Activated naive CD8-positive, alpha-beta T cell treated with anti-CD3 and anti-CD28 coated beads for 36 hours (primary cell): ENCODE measurements at places on chromosomes 12 and 14.

GRCh38 chr12:56571121-56571520, 49.5 kb downstream of the RBMS2 start:
- no peak for DNase-seq

GRCh38 chr14:53151523-53152183, 1.5 kb downstream of the DDHD1 start:
- DNase-seq: peak; percentile 44

DNA sequence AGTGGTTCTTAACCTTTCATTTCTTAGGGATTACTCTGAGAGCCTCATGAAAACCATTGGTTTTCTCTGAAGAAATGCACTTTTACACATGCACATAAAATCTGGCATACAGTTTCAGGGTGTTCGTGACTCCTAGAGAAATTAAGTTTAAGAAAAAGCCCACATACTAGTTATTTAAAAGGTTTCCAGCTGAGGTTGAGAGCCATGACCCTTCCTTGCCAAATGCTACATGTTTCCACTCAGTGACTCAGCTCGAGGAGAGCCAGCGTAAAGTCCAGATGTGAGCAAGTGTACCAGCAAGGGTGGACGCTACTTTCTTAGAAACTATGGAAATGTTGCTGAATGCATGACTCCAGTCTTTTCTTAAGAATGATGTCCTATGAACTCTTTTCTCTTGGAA, 42.7 kb upstream of the FLRT2 start:
- no peak for DNase-seq

GRCh38 chr14:44370727-44371126, 136.4 kb downstream of the FSCB start:
- no peak for DNase-seq

- no peak for DNase-seq
These were observed 103.8 kb downstream of the SLC16A7 start for GRCh38 chr12:59699421-59700152.

- no peak for DNase-seq
These were observed 85.3 kb downstream of the SLC25A47 start for GRCh38 chr14:100408350-100409002.

- peak; percentile 21 for DNase-seq
These were observed 36.4 kb downstream of the NFKBIA start for GRCh38 chr14:35368139-35368460.

- no peak for DNase-seq
These were observed 8.8 kb downstream of the DHRS2 start for GRCh38 chr14:23644919-23645336.

GRCh38 chr14:90905531-90905930, 89.3 kb upstream of the TTC7B start:
- DNase-seq: no peak

GRCh38 chr12:91373086-91373485, 190.5 kb upstream of the DCN start:
- no peak for DNase-seq

- no peak for DNase-seq
These were observed 255.9 kb downstream of the MSRB3 start for GRCh38 chr12:65534238-65534841.

DNA sequence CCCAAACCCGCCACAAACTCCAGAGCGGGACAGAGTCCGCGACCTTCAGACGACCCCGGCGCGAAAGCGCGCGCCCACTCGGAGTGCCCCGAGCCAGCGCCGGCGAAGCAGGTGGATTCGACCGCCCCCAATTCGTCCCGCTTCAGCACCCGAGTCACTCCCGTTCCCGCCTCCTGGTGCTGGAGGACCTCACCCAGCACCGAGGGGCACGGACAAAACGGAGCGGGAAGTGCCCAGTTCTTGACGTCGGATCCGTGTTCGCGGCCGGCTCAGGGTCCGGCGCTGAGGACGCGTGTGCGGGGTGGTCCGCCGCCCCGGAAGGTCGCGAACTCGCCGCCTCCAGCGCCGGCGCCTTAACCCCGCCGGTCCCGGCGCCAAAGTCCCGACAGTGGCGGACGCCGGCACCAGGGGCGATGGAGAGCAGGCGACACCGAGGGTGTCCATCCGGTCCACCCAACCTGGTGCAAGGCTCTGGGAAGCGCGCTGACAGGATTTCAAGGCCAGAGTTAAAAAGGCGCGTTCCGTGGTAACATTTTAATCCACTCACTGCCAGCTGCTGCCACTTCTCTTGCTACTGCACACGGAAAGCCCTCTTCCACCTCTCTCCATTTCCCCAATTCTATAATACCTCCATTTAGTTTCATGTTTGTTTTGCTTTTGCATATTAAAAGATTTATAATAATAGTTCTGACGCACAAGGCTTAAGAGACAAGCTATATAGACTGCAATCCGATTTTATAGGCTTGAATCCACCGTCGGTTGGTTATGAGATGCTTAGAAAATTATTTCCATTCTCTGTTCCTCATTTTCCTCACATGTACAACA, 240.0 kb upstream of the CPNE8 start:
- DNase-seq: peak; percentile 46

DNA sequence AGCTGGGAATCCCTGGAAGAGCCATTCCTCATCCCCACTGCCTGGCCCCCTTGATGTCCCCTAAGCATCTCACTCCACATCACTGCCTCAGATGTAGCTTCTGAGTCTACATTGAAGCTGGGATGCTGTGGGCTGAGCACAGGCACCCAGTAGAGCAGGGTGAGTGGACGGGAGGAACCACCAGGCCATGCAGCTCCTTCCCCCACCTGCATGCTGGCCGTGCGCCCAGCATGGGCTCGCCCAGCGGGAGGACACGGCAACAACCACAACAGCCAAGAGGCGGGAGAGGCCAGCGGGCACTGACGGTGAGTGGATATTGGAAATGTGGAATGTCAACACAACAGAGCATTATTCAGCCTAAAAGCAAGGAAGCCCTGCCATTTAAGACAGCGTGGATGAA, 310.9 kb downstream of the ADGRD1 start:
- DNase-seq: no peak

DNA sequence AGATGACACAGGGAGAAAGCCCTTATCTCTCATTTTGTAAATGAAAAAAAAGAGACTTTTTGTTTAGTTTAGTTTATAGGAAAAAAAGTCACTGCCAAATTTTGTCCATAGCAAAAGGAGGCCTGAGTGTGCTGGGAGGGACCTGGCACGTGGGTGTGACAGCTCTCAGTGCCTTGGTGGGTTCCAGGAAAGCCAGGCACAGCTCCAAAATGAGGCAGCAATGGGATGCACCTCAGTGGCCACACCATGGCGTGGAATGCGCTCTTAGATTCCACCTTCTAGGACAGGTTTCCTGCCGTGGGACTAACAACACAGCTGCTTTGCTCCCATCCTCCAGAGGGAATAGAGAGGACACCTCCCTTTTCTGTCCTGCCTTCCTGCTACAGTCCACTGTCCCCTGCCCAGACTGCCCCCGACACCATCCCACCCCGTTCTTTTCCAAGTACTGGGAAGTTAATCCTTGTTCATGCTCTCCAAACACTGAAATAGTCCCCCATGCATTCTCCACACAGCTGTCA, 207.6 kb downstream of the EMP1 start:
- DNase-seq: no peak

- DNase-seq: no peak
These were observed 16.9 kb downstream of the PPP1R36 start for GRCh38 chr14:64566651-64567122.

GRCh38 chr12:89567691-89568239, 41.9 kb upstream of the POC1B start:
- no peak for DNase-seq

DNA sequence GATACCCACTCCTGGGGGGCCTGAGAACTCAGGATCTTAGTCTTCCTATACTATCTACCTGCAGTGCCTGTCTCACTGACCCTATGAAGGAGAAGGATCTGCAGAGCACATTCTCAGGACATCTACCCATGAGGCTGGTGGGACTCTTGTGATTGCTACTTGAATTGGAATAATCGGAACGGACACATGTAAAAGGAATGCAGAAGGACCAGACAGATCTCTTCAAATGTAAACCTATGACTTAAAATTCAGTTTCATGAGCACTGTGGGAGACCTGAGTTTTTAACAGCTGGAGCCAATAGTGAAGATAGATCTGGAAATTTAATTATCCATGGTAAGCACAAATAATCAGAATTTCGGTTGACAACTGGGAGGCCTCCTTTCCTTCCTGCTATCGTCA, 35.2 kb upstream of the CPSF6 start:
- no peak for DNase-seq

DNA sequence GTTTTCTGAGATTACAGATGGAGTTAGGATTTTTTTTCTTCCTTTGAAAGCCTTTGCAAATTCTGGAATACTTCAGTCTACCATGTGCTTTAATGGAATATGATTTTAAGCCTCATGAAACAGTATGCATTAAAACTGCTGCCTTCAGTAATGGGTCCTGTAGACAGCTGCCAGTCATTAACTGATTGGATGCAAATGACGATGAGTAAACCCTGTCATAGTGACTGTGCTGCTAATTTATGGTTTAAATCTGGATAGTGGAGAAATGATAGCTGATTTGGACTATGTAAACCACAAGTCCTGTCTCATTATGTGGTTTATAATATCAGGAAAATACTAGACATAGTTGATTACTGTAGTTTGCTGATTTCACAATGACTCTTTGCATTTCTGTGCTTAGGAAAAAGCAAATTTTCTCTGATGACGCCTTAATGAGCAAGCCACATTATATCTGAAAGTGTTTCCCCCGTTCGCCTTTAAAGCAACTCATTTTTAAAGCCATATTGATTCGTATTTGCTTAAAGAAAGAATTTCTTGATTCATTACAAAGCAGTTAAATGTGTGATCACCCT, 217.6 kb downstream of the TMTC2 start:
- no peak for DNase-seq

- DNase-seq: no peak
These were observed 101.9 kb downstream of the SLC8A3 start for GRCh38 chr14:70086685-70087379.

GRCh38 chr12:76836633-76837032, 42.2 kb downstream of the CSRP2 start:
- no peak for DNase-seq

- DNase-seq: no peak
These were observed 1.2 kb downstream of the AMHR2 start for GRCh38 chr12:53424626-53425514.
